ENCODE measurements at places on chromosomes 12 and 14.
A peak's percentile ranks its signal among the peaks of the same experiment; 100 is the strongest.

DNA sequence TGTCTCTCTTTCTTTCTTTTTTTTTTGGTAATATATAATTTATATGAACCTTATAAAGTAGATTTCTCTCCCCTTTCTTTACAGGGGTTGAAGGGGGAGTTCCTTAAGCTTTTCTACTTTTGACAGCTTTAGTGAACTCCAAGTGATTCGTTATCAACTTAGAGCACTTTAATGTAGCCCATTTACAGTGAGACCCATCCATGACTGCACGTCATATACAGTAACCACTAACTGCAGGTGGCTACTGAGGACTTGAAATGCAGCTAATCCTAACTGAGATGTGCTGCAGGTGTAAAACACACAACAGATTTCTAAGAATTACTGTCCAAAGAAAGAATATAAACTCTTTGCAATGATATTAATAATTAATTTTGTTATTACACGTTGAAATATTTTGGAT, 582 bp downstream of the LRRIQ1 start:
- DNase-seq = no peak

GRCh38 chr12:89029961-89030360, 322.3 kb downstream of the DUSP6 start:
- no peak for DNase-seq

GRCh38 chr12:108352591-108352990, 13.5 kb upstream of the CMKLR1 start:
- DNase-seq = no peak

- DNase-seq = no peak
These were observed 73.5 kb upstream of the FICD start for GRCh38 chr12:108441549-108441948.

- no peak for DNase-seq
These were observed 171.8 kb downstream of the DUSP6 start for GRCh38 chr12:89180496-89180895.

- no peak for DNase-seq
These were observed 53.8 kb downstream of the TRIM9 start for GRCh38 chr14:51041108-51041531.

GRCh38 chr12:32051511-32052211, 55.0 kb upstream of the BICD1 start:
- no peak for DNase-seq

GRCh38 chr12:53061404-53062010, 11.6 kb downstream of the TNS2 start:
- DNase-seq = peak; percentile 54

DNA sequence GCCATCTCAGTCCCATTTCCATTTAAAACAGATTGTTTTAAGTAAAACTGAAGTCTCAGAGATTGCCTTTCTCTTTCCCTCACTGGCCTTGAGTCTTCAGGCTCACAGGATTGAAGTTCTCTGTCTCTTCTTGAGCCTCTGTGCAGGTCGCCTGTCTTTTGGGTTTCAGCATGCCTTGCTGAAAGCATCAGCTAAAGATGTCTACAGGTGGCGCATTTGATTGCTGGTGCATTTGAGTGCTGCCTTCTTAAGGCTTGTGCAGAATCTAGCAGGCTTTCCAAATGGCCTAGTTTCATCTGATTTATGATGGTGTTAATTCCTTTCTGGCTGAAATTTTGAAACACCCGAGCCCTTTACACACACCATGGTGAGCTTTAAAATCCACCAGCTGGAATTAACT, 1062.2 kb upstream of the FBXO33 start:
- no peak for DNase-seq

DNA sequence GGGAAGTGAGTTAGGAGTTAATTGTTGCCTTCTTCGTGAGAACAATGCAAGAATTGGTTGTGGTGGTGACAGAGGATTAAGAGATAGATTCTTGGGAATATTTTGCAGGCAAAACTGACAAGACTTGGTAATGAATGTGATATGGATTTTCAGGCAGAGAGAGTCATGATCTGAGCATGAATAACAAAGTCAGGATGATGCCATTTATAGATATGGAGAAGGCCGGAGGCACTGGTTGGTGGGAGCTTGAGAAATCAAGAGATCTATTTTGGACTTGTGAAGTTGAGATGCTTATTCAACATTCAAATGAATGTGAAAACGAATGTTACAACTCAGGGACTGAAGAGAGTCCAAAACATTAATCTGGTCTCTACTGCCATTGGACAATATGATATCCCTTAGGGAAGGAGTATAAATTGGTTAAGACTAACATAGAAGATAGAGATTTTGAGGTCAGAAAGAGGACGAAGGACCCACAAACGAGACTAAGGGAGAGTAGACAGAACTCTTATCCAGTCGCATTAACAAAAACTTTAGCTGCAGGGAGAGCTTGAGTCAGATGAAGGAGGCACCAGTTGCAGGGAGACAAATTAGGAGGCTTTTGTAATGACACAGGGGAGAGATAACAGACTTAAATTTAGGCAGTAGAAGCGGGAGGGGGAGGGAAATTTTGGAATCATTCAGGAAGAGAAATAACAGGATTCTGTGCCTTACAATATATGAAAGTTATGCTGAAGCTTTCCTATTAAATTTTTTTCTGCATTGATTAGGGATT, 1090.6 kb downstream of the GALC start:
- no peak for DNase-seq

DNA sequence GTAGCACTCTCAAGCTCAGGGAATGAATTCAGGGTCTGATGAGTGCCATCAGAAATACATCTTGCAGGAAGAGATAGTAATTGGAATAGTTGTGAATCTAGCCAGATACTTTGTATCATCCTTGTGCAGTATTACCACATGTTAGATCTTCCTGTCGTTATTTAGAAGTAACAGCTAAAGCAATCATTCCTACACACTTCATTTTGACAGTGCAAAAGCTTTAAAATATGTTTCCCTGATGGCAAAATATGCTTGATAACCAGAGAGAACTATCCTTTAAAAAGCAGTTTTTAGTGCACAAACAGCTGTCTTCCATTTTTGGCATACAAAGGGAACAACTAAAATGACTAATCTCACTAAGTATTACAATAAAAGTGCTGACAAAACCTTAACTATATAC, 149.5 kb upstream of the SLC38A2 start:
- no peak for DNase-seq

DNA sequence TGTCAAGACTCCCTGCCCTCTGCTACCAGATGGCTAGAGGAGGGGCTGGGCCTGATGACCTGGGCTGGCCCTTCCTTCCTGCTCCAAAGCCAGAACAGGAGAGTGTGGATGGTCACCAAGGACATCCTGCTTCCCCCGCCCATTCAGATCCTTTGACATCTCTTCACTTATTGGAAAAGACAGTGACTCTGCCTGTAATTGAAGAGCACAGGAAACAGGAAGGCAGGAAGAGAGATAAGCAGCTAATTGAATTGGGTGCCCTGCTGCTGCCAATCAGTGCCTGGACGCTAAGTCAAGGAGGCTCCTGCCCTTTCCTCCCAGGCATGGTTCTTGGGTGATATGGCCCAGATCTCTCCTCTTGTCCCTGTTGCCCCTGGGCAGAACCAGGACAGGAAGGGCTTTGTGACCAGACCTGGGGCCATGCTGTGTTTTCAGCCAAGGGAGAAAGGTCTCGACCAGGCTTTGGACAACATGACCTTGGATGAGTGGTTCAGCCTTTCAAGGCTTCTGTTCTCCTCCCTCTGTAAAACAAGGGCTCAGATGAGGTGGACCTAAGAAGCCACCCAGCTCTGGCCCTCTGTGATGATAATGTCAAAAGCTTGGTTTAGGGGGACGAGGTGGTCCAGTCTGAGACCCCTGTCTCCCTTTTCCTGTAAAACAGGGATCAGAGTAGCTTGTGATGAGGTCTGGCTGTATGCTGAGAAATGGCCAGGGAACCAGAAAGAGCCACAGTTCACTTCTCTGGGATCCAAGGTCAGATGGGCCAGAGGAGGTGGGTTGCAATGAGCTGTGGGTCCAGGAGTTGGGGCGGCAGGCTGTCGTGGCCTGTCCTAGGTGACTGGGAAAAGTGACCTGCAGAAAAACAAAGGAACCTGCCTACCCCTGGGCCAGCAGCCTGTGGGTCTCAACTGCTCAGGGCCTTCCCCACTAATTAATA, 38.8 kb downstream of the FAM222A start:
- DNase-seq = peak; percentile 22

DNA sequence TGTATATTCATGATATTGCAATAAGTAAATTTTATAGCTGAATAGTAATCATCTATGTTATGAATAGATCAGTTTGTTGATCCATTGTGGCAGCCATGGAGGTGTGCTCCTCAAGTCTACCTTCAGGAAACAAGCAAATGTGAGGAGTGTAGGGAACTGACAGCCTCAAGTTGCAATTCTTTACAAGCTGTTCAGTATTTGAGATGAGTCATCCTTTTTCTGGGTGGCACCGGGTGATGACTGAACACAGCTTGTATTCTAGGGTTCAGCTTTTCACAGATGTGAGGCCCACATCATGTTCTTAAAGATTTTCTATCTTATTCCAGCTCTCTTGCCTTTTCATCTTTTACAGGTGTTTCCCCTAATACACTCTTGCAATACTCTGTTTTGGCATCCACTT, 452.4 kb downstream of the KCNH5 start:
- no peak for DNase-seq

GRCh38 chr12:62977883-62978282, 42.9 kb upstream of the PPM1H start:
- no peak for DNase-seq

DNA sequence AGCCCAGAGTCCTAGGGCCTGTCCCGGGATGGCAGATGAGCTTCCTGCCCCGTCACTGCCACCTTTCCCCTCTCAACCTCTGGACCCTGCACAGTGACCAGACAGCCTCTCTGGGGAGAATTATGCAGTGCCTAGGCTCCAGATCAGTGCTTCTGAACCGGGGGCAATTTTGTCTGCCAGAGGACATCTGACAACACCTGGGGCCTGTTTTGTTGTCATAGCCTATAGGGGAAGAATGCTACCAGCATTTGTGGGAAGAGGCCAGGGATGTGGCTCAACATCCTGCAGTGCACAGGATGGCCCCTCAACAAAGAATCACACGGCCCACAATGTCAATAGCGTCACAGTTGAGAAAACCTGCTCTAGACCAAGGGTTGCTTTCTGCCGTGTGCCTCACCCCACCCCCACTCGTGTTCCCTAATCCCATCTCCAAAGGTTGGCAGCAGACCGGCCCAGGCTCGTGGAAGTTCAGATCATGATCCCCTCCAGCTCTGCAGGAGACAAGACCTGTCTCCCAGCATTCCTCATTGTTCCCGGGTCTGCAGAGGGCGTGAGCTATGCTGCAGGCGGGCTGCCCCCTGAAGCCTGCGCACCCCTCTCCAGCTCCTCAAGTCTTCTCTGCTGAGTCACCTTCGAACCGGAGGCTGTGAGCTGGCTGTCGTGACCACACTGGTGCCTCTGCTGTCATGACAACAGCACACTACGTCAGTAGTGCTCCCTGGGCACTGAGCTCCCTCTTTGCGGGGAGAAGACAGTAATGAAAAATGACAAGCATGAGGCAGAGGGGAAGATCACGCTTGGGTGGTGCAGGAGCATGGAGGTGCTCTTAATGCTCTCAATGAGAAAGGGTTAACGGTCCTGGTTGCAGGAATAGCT, 2.0 kb upstream of the GAPDH start:
- DNase-seq = peak; percentile 94

DNA sequence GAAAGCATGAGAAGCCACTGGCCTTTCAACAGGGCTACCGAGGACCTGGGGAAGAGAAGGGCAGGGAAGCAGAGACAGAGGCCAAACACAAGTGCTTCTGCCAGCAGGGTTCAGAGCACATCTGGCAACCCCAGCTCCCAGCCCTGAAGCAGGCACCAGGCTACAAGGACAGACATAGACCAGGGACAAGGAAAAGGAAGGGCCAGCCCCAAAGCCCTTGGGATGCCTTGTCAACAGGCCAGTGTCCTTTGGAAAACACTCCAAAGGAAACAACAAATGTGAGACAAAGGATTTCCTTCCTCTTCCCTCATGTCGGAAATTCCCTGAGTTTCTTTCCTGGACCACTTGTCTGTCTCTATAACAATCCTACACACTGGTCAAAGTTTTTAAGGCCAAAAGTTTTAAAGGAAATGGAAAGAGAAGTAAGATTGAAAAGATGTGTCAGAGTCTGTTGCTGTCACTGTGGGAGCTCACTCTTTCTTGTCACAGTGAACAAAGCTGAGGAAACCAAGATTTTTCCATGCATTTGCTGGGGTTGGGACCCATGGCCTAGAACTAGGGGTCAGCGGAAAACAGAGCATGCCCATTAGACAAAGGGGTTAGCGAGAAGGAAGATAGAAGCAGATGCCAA, 59.4 kb downstream of the TTC9 start:
- no peak for DNase-seq

GRCh38 chr12:93181409-93181965, 196.2 kb upstream of the NUDT4 start:
- no peak for DNase-seq

GRCh38 chr14:99941211-99941610, 124.0 kb upstream of the EVL start:
- no peak for DNase-seq

- peak; percentile 83 for DNase-seq
These were observed 3.2 kb downstream of the DGLUCY start for GRCh38 chr14:91116913-91117588.

All from activated effector memory CD4-positive, alpha-beta T cell treated with anti-CD3 and anti-CD28 coated beads, Interleukin-2, amount 50 U/mL, for 16 hours (primary cell).